ENCODE measurements at places on chromosomes 7 and 10.
A peak's percentile ranks its signal among the peaks of the same experiment; 100 is the strongest.

GRCh38 chr7:71509381-71509780, 377.4 kb downstream of the GALNT17 start:
- no peak for DNase-seq

DNA sequence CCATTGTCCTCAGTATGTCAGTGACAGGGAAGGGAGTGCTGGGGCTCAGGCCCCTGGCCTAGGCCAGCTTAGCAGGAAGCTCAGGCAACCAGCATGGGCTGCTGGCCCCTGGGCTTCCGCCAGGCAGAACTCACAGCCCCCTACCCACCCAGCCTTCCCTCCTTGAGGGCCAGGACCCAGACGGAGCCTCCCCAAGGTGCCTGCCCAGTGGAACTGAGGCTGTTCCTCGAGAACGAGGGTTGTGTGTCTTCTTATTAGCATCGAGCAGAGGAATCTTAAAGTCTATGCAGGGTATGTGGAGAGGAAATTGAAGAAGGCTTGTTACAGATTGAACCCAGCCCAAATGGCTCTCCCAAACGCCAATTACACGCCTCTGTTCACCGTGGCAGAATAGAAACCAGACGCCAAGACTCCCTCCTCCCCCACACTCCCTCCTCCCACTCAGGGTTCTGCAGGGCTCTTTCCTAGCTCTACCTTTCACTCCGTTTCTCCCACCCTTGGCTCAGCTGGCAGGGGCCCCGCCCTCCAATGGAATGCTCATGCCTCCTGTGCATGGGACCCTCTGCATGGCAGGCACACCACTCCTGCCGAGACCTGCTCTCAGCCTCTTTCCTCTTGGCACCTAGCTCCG, 134.4 kb downstream of the ZMIZ1 start:
- no peak for DNase-seq

DNA sequence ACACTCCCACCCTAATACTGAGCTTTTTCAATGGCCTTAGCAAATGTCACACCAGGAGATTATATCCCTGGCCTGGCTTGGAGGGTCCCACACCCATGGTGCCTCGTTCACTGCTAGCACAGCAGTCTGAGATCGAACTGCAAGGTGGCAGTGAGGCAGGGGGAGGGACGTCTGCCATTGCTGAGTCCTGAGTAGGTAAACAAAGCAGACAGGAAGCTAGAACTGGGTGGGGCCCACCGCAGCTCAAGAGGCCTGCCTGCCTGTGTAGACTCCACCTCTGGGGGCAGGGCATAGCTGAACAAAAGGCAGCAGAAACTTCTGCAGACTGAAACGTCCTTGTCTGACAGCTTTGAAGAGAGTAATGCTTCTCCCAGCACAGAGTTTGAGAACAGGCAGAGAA, 338.9 kb upstream of the MBL2 start:
- DNase-seq = no peak

GRCh38 chr7:36606153-36606975, 117.9 kb downstream of the AOAH start:
- DNase-seq = no peak

DNA sequence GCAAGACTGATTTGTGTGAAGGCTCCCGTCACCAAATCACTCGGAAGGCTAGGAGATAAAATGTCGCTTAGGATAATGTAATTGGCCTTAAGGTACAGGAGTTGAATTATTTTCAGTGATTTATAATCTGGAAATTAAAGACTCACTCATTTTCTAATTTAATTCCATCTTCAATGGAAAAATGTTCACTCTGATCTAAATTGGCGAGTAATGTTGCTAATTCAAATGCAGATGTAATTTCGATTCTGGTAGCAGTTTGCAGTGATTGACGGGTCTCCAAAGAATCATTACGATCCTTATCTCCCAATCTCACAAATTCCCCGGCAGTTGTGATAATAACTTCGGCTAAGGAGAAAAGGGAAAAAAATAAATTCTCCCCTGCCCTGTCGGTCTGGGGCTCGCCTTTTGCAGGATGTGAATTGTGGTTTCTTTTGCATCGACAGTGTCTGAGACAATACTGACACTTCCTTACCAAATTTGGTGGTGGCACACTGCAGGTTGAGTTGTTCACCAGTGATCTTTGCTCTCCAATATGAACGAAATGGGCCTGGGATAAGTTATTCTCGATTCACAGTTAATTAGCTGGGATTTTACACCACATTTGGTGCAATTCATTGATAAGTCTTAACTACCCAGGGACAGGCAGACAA, 215.1 kb upstream of the GPR26 start:
- DNase-seq = no peak

DNA sequence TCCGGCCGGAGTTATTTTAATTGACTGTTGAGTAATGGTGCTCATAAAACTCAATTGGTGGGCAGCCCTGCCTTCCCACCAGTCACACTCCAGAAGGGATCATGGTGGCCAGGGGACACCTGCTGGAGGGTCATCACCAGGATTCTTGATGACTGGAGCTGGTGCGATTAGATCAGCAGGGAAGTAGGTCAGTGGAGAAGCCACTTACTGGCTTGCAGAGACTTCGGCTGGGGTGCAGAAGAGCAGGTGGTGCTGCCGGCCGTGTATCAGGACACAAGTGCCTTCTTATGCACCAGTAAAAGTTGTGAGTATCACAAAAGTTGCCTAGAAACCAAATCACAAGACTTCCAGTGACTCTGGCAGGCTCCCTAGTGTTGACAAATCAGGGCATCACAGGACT, 82.6 kb upstream of the CHCHD3 start:
- no peak for DNase-seq

GRCh38 chr10:131444862-131445461, 133.4 kb upstream of the TCERG1L start:
- DNase-seq = no peak

DNA sequence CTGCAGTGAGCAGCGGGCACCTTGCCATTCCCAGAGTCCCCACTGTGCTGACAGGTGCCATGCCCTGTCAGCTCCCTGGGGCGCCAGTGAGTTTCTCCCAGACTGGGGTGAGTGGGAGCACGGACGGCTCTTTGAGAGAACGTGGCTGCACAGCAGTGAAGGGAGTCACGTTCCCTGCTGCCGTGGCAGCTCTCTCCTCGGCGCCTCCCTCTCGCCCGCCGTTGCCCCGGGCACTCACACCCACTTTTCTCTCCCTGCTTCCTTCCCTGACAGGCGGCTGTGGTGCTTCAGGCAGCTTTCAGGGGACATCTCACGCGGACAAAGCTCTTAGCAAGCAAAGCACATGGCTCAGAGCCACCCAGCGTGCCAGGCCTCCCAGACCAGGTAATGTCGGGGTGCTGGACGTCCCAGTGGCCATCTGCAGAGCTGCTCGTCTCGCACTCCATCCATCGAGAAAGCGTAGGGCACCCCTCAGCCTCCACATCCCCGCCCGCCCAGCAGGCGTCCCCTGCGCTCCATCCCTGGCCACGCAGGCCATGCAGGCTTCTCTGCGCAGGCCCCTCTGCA, 27.1 kb upstream of the TTYH3 start:
- DNase-seq = peak; percentile 91

DNA sequence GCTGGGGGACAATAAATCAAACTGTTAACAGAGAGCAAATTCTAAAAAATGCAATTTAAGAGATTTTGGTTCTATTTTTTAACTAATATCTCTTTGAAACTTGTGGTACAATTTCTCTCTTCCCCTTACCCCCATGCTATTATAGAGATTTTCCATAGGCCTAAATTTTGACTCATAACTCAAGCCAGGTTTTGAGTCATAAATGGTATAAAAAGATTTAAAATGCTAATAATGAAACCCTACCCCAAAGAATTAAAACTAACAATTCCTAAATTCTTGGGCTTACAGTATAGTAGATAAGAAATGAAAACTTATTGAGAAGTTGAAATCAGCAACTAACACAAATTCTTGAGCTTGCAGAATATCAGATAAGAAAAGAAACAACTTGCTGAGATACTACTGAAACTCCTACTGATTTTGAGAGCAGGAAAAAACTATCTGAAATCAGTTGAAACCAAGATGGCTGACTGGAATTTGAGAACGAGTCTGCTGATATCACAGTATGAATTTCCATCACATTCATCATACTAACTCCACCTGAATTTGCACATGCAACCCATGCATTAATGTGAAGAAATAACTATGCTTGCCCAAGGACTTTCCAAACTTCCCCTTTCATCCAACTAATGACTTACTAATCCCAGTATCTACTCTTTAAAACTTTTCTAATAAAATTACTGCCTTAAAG, 36.3 kb downstream of the POT1 start:
- DNase-seq = no peak

DNA sequence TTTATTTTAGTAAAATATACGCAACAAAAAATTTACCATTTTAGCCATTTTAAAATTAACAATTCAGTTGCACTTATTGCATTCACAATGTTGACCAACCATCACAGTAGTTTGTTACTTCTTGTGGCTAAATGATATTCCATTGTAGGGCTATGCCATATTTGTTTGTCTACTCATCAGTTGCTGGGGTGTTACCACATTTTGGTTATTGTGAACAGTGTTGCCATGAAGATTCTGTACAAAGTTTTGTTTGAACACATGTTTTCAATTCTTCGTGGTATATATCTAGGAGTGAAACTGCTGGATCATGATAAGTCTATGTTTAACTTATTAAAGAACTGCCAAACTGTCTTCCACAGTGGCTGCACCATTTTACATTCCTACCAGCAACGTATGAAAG, 46.3 kb upstream of the ZNF365 start:
- DNase-seq = no peak

DNA sequence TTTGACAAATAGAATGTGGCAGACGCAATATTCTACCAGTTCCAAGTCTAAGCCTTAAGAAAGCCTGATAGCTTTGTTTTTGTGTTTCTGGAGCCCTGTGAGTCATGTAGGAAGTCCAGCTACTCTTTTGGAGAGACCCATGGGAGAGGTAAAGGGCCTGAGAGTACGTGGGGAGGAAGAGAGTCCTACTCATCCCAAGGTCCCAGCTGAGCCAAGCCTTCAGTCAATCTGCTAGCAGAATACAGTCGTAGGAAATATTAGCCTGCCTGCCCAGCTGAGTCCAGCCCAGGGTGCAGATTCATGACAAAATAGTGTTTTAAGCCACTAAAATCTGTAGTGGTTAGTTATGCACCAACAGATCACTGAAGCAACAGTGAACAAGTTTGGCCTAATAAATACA, 9.0 kb upstream of the GNA12 start:
- DNase-seq = no peak

DNA sequence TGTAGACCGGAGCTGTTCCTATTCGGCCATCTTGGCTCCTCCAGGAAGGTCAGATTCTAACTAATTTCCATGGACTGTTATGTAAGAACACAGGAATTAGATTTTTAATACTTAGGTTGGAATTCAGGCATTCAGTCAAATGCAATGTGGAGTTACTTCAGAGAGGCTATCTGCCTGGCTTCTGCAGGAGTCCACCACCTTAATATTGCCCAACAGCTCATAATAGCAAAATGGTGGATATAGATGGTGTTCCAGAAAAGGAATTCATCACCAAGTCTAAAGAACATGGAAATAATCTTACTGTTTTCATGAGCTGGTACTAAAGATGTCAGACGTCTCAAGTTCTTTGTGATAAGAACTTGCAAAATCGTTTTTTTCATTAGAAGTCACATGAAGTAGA, 39.5 kb downstream of the CRHR2 start:
- no peak for DNase-seq

DNA sequence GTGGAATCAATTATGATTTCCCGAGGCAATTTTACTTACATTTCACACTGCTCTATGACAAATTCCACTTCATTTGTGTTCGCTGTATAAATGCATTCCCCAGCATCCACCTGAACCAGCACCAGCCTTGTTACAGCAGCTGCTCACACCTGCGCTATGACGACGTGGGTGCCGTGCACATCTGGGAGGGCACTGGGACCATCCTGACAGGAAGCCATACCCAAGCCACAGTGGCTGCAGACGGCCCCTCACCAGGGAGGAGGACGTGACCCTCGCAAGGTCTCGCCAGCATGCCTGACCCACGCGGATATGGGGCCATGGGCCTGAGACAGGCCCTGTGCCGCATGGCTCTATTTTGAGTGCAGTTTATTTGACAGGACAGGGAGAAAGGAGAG, 201.3 kb downstream of the MAD1L1 start:
- no peak for DNase-seq

DNA sequence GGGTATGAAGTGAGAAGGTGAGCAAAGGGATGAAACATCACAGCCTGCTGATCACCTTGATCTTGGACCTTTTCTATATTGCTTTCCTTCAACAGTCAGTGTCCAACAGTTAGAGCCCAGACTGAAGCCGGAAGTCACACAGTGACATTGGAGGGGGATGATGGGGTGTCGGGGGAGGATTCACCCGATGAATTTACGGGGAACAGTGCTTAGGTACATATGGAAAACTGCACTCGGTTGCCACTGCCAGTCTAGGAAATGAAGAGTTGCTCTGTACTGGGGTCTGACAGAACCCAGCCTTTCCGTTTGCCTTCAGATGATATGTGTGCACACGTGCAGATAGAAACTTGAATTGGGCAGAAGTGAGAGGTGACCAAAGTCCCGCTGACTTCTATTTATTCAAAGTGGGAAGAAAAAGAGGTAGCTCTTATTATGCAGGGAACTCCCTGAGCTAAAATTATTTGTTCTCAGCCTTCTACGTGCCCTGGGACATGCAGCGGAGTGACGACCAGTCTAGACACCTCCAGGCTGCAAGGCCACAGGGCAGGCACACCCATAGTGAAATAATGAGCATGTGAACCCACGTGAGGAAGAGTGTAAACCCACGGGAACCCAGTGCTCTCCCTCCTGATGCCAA, 107.2 kb upstream of the INHBA start:
- no peak for DNase-seq

- DNase-seq = no peak
These were observed 69.2 kb upstream of the SP4 start for GRCh38 chr7:21358648-21359047.

DNA sequence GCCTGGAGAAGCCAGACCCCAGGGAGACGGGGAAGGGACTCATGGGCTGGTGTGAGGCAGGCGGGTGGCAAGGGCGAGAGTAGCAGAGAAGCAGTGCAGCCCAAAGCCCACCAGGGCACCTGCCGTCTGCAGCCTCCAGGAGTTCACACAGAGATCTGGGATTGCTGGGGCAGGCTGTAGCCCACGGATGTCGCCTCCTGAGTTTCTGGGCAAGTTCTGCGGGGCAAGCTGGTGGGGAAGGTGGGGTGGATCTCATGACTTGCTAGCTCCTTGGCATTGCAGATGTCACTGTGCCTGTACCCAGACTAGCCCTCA, 6.0 kb downstream of the ADCK2 start:
- no peak for DNase-seq

DNA sequence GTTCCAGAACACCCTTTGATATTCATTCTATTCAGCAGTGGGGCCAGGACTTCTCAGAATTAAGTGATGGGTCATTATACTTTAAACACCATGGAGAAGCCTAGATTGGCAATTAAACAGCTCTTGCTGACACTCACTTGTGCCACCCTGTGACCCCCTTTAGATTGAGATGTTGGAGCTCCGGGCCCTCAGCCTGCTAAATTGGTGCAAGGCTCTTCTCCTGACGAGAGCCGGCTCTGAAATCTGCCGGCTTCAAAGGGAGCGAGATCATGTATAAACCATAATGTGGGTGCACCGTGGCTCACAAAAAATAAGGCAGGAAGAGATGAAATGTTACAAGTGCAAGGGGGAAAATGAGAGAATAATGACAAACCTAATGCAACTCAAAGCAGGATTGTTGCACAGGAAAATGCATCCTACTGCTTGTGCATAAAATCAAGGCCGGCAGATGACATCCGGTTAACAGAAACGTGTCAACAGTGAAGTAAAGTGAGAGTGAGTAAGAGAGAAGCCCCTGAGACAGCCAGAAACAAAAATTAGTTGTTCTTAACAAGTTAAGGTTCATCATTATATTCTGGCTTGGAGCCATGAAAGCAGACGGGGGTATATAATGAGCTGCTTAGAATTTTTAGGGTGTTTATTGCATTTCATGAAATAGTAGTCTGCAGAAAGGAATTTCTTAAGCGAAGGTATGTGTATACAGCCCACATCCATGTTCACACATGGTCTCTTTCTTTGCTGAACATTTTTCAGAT, 198.2 kb downstream of the TCF7L2 start:
- no peak for DNase-seq
